ENCODE measurements at places on chromosomes 11 and 22.

DNA sequence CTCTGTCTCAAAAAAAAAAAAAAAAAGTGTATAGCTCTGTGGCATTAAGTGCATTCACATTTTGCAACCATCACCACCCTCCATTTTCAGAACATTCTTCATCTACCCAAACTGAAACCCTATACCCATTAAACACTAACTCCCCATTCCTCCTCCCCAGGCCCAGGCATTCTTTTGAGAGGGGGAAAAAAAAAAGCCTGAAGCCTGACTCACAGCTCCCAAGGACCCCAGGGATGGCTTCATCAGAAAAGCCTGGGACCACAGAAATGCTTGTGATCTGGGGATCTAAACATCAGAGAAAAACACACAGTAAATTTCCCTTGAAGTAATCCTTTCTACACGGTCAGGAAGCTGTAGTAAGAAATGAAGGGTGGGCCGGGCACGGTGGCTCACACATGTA lies 10.7 kb upstream of the GTSE1 start:
- DNase-seq = no peak

GRCh38 chr22:38109371-38110001 lies 998 bp downstream of the BAIAP2L2 start:
- no peak for DNase-seq

DNA sequence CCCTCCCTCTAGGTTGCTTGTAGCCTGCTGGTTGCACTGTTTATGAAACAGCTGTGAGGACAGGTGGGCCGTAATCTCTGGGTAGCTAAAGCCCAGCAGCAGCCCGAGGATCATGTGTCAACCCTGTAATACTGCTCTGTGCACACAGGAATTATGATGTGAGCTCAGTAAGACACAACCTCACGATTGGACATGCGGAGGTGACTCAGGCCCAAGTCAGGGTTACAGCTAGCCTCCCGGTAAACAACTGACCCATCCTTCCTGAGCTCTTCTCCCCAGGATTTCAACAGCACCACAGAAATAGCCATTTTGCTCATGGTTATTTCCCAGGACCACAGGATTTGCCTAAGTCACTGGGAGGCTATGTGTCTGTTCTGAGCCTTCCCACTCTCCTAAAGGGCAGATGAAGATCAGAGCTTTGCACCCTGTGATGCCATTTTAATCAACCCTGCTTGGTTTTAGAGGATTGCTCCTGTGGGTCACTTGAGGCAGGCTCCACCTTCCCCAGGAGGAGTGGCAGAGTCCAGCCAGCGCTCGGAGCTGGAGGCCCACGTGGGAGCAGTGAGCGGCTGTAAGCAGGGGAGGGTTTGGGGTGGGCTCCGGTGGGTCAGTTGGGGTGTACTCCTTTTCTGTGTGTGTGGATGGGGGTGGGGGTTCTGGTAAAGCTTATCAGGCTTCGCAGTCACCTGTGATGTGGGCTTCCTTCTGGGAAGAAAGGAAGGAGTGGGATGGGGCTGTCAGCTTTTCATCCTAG lies at the start of gene AMPD3:
TSS of gene AMPD3 (plus strand) at position 387 of the 754 bp plus-strand sequence. CDS start 6,256 bp downstream, outside the sequence.
- DNase-seq = no peak

GRCh38 chr11:88489030-88489429 lies 151.5 kb upstream of the CTSC start:
- DNase-seq = no peak

DNA sequence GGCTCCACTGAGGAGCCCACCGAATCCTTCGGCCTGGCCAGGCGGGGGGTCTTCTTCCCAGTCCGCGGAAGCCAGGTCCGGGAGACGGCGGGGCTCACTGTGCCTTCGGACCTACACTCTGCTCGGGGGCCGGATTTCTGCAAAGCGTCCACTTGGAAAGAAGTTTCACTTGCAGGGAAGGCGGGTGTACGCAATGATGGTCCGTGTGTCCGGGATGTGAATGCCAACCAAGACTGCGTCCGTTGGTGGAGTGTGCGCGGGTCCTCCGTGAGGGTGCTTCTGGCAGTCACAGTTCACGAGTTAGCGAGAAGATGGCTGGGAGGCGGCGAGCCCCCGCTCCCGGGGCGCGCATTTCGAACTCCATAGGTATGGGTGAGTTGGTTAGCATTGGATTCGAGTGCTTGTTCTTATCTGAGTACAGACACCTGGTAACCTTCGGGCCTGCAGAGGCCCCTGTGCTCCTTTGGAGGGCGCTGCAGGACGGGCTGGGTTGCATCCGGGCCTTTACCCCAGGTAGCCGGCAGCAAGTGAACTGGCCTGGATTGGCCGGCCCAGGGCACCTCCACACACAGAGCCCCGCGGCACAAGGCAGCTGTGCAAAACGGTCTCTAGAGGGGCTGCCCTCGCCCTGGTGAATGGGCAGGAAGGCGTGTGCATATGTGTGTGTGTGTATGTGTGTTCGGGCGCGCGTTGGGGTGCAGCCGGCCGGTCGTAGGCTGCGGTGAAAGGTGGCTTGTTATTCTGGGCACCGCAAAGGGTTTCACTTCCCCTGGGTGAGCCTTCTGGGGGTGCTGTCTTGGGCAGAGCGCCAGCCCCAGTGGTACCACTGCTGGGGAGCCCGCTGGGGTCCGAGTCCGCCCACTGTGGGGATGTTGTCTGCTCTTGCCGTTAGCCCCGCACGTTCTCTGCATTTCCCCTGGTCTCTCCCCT lies 13.3 kb upstream of the CYP2R1 start:
- DNase-seq = peak; percentile 72

DNA sequence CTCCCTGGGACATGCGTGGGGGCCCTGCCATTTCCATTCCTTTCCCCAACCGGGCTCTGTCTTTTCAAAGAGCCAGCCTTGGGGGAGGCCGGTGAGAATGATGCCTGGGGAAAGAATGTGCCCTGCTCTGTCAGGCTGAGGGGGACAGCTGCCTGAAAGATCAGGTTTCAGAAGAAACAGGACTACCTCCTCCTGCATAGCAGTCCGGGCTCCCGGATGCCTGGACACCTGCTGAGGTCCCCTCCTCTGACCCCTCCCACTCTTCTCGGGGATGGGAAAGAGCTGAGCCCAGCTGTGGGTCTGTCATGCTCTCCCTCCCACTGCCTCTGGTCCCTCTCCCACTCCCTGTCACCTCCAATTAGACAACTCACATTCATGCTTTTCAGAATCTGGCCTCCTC lies 41.8 kb upstream of the CDON start:
- no peak for DNase-seq

GRCh38 chr11:15288863-15289262 lies 174.1 kb downstream of the INSC start:
- no peak for DNase-seq

GRCh38 chr11:34509336-34509876 lies 4.2 kb downstream of the ELF5 start:
- no peak for DNase-seq

DNA sequence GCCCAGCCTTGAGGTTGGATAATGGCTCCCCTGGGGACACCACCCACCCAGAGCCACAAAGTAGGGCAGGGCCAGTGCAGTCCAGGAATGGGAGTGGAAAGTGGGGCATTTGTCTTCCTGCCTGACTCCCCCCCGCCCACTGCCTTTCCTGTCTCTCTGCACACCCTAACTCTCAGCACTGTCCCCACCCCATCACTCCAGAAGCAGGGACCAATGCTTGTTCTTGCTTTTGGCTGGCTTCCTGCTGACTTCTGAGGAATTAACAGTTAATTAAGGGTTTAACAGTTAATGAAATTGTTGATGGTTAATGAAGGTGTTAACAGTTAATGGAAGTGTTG lies 4.7 kb downstream of the PITPNM1 start:
- DNase-seq = no peak

- no peak for DNase-seq
These were observed 10.9 kb downstream of the CD5 start for GRCh38 chr11:61113201-61113600.

- DNase-seq = no peak
These were observed 80.8 kb downstream of the SIK3 start for GRCh38 chr11:117017456-117017855.

DNA sequence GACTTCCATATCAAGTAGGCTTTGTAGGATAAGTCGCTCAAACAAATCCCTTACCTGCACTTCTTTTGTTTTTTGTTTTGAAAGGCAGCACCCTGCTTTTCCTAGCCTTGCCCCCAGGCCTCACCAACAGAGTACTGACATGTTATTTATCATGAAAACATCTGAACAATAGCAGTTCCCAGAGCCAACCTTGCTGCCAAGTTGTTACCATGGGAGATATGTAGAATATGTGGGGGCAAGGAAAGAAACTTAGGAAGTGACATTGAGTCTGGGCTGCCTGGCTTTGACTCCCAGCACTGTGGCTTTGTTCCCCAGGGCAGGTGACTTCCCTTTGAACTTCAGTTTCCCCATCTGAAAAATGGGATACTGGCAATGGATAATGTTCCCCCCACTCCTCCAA lies 53.4 kb upstream of the CRYBB3 start:
- no peak for DNase-seq

GRCh38 chr11:79367844-79368243 lies 73.0 kb downstream of the TENM4 start:
- no peak for DNase-seq

DNA sequence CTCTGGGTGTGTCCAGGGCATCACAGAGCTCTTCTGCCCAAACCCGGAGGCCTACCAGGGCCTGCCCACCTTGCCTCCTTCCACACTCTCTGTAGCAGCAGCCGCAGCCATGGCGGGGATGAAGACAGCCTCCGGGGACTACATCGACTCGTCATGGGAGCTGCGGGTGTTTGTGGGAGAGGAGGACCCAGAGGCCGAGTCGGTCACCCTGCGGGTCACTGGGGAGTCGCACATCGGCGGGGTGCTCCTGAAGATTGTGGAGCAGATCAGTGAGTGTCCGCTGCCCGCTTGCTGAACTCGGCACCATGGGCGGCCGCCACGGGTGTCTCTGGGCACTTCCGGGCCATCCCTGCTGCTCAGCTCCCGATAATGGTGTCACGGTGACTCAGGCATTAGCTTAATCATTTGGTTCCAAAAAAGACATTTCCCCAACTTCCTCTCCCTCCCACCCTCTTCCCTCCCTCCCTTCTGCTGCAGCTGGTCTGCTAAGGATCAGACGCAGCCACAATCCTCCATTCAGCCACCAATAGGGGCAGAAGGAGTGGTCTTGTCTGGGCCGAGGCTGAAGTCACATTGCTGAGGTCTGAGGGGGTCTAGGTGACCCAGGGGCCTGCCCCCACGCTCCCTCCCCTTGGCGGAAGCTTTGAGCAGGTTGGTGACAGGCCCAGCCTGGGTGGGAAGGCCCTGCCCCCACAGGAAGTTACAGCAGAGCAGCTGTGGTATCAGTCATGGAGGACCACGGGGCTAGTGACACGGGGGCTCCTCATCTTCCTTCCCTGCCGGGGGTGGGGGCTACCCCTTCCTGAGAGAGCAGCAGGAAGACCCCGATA lies 950 bp downstream of the FERMT3 start:
- DNase-seq = peak; percentile 86

DNA sequence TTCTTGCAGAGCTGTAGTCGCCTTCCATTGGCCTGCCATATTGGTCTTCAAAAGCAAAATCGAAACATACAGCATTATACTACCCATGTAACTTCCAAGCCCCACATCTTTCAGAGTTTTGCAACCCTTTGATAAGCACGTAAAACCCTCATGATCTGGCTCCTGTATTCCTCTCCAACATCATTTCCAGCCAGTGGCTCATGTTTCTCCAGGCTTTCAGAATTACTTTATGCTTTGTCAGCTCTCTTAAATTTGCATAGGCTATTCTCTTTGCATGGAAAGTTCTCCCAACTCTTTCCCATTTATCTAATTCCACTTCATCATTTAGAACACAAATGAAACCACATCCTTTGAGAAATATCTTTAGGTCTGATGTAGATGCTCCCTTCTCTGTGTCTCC lies 67.8 kb upstream of the DDI1 start:
- no peak for DNase-seq

DNA sequence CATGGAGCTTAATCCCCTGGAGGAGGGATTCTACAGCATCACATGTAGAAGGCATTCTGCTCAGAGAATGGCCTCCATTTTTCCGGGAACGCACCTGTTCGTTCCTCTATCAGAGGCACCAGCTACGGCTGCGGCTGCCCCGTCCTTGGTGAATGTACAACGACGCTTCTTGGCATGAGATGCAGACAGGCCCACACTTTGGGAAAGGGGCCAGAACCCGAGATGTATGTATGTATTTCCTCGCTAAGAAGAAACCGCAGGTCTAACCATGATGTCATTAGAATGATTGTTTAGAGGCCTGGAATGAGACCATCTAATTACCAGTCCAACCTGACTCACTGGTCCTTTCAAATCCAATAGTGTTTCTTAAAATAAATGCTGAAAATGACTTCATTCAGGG lies 1293.4 kb downstream of the TBC1D22A start:
- no peak for DNase-seq

DNA sequence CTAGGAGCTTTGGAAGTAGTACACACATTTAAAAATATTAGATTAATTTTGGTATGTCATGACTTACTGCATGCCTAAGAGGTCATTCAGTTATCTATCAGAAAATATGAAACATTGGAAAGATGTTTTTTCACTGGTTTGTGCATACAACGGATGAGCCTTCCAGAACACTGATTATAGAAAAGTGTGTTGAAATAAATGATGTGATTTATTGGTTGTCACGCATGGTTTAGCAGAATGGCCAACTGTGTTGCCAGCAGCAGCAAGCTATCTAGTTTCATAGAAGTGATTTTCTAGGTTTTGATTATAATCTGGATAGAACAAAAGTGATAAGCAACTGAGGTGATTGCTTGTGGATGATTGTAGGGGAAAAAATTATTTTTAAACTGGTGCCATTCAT lies 53.6 kb downstream of the DDX10 start:
- no peak for DNase-seq

DNA sequence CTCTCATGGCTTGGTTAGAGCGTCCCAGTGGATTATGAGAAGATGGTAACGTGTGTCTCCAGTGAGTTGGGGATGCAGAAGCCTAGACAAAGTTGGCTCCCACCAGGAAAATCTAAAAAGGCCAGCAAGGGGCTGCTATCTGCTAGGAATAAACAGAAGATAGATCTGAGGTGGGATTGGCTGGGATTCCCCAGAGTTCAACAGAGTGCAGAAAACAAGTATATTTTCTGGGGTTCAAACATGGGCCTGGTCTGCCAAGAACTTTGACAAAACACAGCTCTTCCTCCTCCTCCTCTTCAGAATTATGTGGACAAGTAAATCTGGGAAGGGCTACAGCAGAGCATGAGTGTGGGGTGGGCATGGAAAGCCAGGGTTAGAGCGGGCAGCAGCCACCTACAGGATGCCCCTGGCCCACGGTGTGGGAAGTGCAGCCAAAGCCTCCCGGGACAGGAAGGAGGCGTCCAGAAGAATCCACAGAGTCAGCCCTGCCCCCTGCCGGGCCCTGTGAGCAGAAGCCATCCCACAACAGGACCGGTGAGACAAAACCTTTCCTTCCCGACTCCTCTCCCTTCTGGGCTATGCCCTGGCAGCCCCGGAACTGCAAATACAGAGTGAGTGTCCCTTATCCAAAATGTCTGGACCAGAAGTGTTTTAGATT lies 67.1 kb downstream of the CD82 start:
- peak; percentile 41 for DNase-seq

- DNase-seq = no peak
These were observed 52.4 kb downstream of the OTOG start for GRCh38 chr11:17599460-17599925.
